RPMI7951 (cell line): ENCODE measurements at places on chromosomes 16 and 17.

- peak; percentile 76 for DNase-seq
Measured at GRCh38 chr17:55587608-55588139, 76.4 kb upstream of the SMIM36 start.

- no peak for DNase-seq
Measured at GRCh38 chr17:7281953-7282751, 634 bp downstream of the SLC2A4 start.

DNA sequence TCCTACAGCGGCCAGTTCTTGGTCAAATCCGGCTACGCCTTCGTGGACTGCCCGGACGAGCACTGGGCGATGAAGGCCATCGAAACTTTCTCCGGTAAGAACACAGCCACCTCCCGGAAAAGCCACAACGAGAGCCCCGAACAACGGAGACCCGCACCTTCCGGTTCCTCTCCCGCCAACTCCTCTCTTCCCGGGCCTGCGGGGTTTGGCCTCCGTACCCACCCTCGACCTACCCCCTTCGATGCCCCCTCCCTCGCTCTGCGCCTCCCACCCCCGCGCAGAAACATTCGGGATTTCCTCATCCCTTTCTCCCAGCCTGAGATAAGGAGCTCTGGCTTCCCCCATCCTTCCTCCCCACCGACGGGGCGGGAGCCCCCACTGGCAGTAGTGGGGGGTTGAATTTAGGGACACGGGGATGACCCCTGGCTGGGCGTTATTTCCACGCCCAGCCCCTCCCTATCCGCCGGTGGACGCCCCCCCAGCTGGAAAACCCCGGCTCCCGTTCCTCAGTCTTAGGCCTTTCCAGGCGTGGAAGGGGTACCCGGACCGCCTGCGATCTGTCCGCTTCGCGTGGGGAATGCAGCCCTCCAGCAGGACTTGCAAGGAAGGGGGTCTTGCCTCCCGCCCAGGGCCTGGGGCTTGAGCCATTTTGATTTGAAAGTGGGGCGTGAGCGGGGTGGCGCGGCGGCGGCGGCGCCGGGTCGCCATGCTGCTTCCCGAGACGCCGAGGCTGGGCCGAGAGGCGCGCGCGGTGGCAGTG, 822 bp downstream of the IGF2BP1 start:
- DNase-seq: no peak

DNA sequence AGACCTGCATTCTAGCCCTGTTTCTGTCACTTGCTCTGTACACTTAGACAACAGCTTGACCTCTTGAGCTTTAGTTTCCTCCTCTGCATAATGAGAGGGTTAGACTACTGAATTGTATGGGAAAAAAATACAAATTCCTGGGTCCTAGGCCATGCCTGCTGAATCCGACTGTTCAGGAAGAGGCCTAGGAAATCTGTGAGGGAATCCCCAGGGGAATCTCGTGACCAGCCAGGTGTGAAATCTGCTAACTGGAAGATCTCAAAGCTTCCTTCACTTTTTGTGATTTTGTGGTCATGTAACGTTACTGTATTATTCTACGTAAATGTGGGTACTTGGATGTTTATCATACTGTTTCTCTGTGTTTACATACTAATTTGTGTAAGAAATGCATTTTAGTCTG, 58.2 kb downstream of the CYLD start:
- no peak for DNase-seq

DNA sequence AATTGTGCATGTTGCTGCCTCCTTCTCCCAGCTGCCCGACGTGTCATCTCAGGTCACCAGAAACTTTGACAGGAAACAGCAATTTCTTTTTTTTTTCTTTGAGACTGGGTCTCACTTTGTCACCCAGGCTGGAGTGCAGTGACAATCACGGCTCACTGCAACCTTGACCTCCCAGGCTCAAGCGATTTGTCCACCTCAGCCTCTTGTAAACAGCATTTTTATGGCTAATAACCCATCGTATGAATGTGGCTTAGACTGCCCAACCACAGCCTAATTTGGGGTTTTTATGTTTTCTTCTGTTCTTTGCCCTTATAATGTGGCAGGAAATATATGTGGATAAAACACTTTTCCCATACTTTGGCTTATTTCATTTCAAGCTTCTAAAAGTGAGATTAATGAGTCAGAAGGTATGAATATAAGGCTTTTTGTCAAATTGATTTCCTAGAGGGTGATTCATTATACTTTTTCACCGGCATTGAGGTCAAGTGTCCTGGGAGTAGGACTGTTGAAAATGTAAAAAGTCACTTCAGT, 31.0 kb upstream of the SLC5A10 start:
- DNase-seq: peak; percentile 18

- no peak for DNase-seq
Measured at GRCh38 chr17:67759355-67760171, 41.8 kb downstream of the NOL11 start.

- DNase-seq: no peak
Measured at GRCh38 chr17:49344914-49345313, 17.1 kb downstream of the ZNF652 start.

- no peak for DNase-seq
Measured at GRCh38 chr17:13283606-13284005, 265.8 kb upstream of the ELAC2 start.

GRCh38 chr16:11156401-11156800, 99.6 kb downstream of the SOCS1 start:
- no peak for DNase-seq

DNA sequence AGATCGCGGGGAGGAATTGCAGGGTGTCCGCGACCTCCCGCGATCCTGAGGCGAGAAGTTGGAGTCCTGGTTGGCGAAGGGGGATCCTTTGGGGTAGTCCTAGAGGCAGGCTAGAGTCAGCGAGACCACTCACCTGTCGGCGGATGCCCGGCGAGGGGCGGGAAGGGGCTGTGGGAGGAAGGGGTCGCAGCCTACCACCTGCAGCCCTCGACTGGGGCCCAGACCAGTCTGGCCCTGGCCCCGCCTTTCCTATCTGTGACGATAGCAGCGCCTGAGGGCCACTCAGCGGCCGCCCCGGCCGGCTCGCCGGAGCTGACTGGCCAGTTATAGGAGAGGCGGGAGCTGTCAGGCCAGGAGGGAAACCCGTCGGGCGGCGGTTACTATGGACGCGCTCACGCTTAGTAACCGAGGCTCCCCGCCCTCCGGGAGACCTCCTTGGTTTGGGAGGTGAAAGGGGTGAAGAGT, at the start of gene TEKT3:
TEKT3 (minus strand) TSS at position 213 of the 465 bp plus-strand sequence. CDS start 10,012 bp downstream, outside the sequence.
- DNase-seq: peak; percentile 75

GRCh38 chr16:84829168-84829965, 9.6 kb downstream of the CRISPLD2 start:
- DNase-seq: peak; percentile 96

DNA sequence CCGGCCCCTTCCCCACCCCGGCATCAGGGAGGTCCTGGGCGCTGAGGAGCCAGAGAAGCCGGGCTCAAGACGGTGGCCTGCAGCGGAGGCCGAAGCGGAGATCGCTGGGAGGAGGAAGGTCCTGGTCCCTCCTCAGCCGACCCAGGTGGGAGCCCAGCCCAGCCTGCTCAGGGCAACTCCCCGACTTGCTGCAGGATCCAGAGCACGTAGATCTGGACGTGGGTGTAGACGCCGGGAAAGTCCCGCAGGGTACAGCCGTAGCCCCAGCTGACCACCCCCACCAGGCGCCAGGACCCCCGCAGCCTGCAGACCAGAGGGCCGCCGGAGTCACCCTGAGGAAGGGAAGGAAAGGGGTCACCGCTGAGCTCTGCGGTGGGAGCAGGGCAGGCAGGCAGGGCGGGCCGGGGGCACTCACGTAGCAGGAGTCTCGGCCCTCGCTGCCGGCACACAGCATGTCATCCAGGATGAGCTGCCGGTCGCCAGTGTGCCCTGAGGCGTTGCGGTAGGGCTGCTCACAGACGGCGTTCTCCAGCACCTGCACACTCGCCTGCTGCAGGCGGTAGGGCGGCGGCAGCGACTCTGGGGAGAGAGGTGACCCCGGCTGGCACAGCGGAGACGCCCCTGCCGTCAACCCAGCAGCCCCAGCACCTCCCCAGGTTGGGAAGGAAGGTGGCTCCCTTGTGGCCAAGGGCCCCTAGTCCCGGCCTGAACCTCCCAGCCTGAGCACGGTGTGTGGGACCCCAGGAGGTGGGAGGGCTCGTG, 5.4 kb downstream of the TPSD1 start:
- no peak for DNase-seq

- DNase-seq: no peak
Measured at GRCh38 chr17:7235693-7236665, 1.7 kb upstream of the DVL2 start.

DNA sequence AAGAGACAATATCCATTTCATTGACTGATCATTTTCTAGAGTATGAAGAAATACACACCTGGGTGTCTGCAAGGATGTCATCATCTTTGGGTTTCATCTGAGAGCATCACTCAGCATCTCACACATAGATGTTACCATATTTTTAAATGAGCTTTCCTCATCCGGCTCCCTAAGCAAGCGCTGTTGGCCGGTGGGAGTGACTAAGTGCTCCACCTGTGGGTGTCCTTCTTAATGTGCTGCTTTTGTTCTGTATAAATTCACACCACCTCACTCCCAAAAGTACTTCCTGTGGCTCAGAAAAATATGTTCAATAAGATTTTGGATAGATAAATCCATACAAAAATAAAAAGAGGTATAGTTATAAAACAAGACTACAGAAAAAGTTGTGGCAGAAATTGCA, 7.4 kb downstream of the SSTR2 start:
- no peak for DNase-seq

DNA sequence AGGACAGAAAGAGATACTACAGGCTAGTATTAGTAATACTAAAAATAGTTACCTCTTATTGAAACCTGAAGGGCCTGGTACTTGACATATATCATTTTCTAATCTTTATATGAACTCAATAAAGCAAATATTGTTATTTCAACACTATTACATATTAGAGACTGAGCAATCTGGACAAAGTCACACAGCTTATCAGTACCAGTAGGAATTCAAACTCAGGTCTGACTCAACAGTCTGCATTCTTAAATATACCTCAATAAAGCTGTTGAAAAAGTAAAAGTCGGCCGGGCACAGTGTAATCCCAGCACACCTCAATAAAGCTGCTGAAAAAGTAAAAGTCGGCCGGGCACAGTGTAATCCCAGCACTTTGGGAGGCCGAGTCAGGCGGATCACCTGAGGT, 67.4 kb downstream of the KANSL1 start:
- no peak for DNase-seq

GRCh38 chr17:45908460-45908859, 14.1 kb downstream of the MAPT start:
- DNase-seq: no peak

DNA sequence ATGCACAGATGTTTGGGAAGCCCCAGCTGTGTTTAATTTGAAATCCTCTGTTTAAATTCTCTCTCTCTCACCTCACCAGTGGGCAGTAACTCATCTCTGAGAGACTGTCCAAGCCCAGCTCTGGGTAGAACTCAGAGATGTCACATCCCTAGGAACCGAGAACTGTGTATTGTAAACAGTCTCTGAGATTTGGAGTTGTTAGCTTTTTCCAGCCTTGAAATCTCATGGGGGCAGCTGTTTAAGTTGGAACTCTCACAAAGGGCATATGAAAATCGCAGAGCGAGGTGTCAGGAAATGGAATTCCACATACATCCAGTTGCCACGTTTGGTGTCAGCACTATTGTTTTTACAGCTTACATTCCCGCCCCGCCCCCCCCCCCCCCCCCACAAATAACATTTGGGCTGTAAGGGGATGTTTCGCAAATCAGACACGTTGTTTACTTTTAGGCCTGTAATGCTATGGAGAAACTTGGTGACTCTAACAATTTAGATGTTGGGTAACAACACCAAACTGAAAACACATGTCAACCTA, 34.3 kb downstream of the VPS35L start:
- no peak for DNase-seq
